GM12864 (cell line): ENCODE measurements at places on chromosomes 2 and 18.

GRCh38 chr2:159788253-159788652, 9.8 kb downstream of the CD302 start:
- no peak for DNase-seq

- DNase-seq: no peak
Observed at GRCh38 chr2:215904101-215904500, 109.2 kb downstream of the MREG start.

GRCh38 chr18:54033052-54033451, 191.4 kb downstream of the MBD2 start:
- DNase-seq: no peak

DNA sequence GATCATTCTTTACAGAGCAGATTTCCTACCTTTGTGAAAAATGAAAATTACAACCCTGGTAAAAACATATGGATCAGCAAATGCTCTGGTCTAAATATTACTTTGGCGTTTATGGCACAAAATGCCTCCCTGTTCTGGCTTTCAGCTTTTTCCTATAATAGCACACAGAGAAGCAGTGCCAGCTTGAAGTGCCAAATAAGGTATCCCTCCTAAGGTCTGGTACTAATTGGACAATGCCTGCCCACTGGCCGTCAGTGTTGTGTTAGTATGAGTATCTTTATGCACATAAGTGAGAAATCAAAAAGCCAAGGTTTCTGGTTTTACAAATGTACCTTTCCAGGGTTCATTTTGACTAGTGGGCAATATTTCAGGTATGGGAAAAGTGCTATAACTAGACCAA, 1293.7 kb upstream of the FAM98A start:
- no peak for DNase-seq

DNA sequence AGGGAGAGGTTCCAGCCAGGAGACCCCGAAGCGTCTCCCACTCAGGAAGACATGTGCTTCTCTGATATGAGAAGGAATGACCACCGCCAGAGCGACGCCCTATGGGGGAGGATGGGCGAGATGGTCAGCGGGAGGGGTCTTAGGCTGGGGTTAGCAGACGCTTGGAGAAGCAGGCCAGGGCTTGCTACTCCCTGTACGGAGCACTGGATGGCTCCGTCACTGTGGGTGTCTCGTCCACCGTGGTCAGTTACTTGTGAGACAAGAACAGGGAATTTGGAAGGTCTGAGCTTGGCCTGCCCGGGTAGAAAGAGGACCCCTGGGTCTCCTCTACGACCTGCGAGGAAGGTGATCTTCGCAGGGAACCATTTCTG, 39.8 kb downstream of the TMEM18 start:
- DNase-seq: no peak

DNA sequence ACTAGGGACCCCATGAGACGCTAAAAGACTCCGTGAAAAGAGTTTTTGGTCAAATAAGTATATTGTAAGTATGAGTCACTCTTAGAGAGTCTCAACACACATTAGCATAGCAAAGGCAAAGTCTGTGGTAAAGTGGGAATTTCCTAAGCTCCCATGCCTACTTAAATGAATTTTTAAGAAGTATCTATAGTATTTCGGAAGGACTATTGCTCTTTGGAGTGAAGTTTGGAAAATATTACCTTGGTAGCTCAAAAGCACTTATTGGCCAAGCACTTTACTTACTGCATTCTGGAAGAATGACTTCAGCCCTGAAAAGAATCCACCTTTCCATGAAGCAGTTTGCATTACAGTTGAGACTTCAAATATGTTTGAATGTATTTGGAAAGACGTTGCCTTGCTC, 57.1 kb downstream of the CAVIN2 start:
- no peak for DNase-seq

DNA sequence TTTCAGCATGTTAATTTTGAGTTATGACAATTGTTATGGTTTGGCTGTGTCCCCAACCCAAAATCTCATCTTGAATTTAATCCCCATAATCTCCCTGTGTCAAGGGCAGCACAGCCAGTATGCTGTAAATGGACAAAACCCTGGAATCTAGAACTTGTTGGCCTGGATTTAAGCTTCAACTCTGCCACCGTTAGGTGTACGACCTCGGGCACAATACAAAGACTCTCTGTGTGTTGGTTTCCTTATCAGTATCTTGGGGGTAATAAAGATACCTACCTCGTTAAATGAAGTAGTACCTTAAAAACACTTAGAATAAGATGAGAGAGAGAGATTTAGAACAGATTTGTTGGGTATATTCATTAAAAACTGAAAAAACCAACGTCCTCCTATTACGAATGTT, 106.5 kb downstream of the CDH19 start:
- DNase-seq: no peak

GRCh38 chr2:205714789-205715720, 32.8 kb downstream of the NRP2 start:
- DNase-seq: no peak

DNA sequence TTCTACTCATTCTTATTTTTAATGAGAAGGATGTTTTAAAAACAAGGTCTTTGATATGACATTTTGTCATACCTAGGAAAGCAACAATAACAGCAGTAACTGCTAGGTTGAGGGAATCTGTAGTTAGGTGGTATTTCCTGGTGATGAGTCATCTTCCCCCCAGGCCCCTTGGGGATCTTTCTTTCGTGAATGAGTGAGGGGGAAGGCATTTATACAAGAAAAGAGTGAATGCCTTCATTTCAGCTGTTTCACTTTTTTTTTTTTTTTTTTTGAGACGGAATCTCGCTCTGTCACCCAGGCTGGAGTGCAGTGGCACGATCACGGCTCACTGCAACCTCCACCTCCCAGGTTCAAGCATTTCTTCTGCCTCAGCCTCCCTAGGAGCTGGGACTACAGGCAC, 108.6 kb downstream of the MAP4K4 start:
- DNase-seq: no peak

GRCh38 chr2:68083346-68083745, 20.5 kb upstream of the C1D start:
- no peak for DNase-seq

- no peak for DNase-seq
Observed at GRCh38 chr2:215775106-215775505, 238.2 kb downstream of the MREG start.

- no peak for DNase-seq
Observed at GRCh38 chr2:2638547-2639220, 307.6 kb upstream of the MYT1L start.

DNA sequence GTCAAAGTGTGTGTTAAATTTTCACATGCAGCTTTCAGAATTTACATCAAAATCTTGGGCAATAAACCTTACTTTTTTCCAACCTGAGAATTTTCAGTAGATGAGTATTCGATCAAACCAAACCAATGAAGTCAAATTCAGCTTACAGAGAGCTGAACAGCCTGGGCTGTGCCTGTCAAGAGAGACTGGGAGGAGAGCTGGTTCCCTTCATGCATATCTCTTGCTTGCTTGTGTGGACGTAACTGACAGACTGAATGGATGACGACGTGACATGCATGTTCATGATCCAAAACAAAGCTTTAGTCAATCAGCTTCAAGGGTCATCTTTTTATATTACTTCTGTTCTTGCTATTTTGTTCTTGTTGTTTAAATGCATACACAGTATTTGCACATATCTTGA, 145.2 kb downstream of the GALNT3 start:
- DNase-seq: no peak

- no peak for DNase-seq
Observed at GRCh38 chr18:46273861-46274260, 169.7 kb downstream of the HAUS1 start.

DNA sequence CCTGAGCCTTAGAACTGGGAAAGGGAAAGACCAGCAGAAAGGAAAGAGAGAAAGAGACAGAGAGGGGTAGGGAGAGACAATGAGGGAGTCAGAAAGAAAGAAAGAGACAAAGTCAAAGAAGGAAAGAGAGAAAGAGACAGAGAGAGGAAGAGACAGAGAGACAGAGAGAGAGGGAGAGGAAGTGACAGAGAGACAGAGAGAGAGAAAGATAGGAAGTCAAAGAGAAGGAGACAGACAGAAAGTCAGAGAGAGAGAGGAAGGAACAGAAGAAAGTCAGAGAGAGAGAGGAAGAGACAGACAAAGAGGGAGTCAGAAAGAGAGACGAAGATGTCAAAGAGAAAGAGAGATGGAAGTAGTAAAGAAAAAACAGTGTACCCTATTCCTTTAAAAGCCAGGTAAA, 261.8 kb downstream of the WDPCP start:
- DNase-seq: no peak

- peak; percentile 24 for DNase-seq
Observed at GRCh38 chr2:28274911-28275685, 117.6 kb upstream of the FOSL2 start.

- no peak for DNase-seq
Observed at GRCh38 chr2:28648147-28648546, 103.5 kb upstream of the PPP1CB start.

GRCh38 chr2:201109186-201109585, 6.8 kb upstream of the CFLAR start:
- no peak for DNase-seq

DNA sequence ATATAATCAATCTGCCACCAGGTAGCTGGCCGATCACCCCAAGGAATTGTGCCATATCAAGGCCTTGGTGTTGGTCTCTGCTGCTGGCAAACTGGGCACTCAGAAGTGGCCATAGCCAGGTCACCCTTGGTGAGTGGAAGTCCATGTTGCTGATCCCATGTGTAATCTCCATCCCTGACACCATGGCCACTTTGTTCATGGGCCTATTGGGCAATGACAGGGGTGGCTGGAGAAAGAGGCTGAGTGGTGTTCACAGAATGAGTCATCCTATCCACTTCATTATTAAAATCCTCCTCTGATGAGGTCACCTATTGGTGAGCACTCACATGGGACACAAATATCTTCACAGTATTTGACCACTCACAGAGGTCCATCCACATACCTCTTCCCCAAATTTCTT, 26.7 kb upstream of the CD226 start:
- DNase-seq: no peak

- no peak for DNase-seq
Observed at GRCh38 chr18:35026407-35027061, 14.7 kb upstream of the MAPRE2 start.

DNA sequence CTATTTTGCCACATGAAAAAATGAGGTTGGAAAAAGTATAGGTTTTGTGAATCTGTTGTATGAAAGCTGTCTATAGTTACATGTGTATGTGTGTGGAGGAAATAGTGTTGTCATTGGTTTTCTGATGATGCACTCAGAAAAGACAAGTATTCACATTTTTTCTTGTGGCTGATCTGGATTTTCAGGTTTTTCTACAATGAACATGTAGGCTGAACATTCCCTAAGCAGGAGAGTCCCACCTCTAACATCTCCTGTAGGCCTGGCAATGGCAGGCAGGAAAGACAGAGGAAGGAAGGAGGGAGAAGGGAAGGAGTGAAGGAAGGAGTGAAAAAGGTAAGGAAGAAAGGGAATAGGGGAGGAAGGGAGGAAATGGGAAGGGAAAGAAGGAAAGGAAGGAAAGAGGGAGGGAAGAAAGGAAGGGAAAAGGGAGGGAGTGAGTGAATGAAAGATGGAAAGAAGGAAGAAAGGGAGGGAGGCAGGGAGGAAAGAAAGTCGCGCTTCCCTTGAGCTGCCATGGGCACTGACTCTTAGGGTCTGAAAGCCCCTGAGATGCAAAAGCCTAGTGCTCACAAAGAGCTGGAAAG, 495 bp upstream of the IL36RN start:
- no peak for DNase-seq

GRCh38 chr18:46134920-46135675, 30.9 kb downstream of the HAUS1 start:
- no peak for DNase-seq

DNA sequence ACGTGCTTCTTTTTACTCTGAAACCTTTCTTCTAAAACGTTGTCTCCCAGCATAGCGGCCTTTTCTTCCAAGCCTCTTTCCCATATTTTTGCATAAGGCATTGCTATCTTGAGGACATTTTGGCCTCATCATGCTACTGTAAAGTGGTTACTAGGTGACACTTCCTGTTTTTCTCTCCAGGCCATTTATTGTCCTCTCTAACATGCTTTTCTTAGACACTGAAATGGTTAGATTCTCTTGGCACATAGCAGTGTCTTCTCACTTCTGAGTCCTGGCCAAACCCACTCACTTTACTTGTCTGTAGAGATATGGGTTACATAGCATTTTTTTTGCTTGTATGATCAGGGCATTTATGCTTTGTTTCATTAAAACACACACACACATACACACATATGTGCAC, 50.1 kb upstream of the KCNH7 start:
- no peak for DNase-seq

DNA sequence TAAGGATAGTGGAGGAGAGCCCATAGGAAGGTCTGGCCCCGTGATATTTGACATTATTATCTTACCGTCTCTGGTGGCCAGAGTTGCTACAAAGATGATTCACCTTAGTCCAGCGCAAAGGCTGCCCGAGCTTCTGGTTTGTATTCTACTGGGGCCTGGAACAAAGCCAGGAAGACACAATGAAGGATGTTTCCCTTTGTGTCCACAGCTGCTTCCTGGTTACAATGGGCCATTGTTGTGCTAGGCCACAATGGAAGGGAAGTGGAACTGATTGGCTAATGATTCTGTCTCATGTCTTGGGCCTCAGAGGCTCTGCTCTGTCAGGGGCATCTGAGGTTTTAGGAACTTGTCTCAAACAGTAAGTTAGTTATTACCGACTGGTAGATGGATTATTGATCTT, 132.2 kb downstream of the TDRD15 start:
- DNase-seq: no peak

- no peak for DNase-seq
Observed at GRCh38 chr2:189685540-189686229, 11.2 kb downstream of the ANKAR start.

GRCh38 chr18:47417807-47418206, 166.3 kb upstream of the SKOR2 start:
- DNase-seq: no peak

- peak; percentile 13 for DNase-seq
Observed at GRCh38 chr18:46067438-46068007, 4.5 kb downstream of the PSTPIP2 start.

GRCh38 chr2:188518381-188518780, 226.7 kb downstream of the GULP1 start:
- no peak for DNase-seq

DNA sequence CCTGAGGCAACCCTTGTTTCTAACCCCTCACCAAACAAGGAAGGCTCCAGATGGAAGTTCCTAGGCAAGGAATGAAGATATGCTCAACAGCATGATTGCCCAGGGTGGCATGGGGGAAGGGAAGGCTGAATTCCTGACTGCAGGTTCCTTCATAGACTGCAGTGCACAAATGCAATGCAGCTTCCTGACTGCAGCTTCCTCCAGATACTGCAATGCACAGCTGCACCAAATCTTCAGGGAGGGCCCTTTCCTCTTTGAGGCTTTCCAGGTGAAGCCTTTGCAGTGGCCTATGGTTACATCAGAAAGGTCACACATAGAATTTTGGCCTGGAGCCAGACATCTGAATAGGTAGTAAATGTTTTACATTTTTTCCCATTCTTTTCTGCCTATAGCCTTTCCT, 58.8 kb upstream of the DYNAP start:
- DNase-seq: no peak

DNA sequence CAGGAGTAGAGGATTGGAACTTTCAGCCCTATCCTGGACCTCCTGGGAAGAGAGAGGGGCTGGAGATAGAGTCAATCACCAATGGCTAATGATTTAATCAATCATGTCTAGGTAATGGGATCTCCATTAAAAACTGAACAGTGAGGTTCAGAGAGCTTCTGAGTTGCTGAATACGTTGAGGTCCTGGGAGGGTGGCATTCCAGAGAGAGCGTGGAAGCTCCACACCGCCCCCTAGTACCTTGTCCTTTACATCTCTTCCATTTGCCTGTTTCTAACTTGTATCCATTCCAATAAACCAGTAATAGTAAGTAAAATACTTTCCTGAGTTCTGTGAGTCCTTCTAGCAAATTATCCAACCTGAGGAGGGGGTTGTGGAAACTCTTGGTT, 101.7 kb downstream of the B3GNT2 start:
- no peak for DNase-seq
